Nephron progenitor cell (in vitro differentiated cells): ENCODE measurements at places on chromosomes 2 and 18.

- DNase-seq = no peak
Measured at GRCh38 chr2:177545981-177546585, 153.5 kb downstream of the AGPS start.

DNA sequence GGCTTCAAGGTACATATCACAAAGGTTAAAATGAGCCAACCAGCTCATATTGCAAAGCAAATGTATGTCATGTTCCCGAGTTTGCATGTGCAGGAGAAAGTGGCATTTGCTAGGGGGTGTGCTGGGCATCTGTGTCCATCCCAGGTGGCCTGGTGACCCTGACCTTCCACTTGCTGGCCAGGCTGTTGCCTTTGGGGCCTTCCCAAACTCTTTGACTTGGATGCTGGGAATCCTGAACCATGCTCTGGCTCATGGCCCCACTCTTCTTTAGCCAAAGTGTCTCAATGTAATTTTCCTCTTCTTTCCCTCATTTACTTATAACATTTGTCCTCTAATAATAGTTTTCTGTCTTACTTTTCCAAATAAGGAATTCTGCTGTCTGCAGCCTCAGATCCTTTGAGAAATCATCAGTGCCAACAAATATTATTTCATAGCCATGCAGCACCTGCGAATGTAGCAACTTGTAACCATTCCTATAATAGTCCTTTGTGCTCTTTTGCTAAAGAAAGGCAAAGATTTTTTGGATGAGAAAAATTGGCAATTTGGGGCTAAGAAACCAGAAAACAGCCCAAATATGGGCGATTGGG, 64.2 kb downstream of the MTCL1 start:
- DNase-seq = no peak

DNA sequence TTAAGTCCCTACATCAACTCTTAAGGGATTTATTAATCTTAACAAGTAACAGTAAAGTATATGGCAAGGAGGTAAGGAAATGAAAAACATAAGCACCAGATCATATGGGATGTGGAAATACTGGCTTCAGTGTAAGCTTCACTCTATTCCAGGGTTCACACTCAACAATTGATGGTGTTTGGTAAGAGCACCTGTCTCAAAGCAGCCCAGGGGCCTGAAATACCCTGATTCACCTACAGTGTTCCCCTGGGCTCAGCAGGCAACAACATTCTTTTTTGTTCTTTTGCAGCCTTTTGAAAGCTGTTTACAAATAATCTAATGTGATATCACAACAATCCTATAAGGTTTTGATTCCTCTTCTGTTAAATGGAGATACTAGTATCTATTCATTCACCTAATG, 1.2 kb upstream of the MLPH start:
- DNase-seq = no peak

GRCh38 chr2:128558895-128559532, 240.3 kb upstream of the HS6ST1 start:
- no peak for DNase-seq

GRCh38 chr2:120298173-120298835, 45.7 kb downstream of the RALB start:
- no peak for DNase-seq

DNA sequence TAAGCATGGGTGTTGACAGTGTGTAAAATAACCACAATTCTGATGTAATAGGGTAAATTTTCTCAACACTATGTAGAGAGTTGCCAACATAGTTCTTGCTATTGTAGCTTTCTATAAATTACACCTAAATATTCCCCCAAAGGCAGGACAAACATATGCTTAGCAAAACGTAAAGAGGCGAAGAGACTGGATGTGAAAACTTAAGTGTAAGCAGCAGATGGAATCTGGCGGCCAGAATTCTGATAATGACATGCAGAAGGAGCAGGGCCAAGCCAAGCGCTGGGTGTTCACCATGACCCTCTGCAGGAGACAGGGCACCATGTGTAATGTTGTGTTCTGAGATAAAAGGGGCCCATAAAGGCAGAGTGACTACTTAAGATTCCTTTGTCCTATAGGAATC, 105.2 kb upstream of the ZNF521 start:
- DNase-seq = no peak

GRCh38 chr2:121086450-121086849, 198.6 kb downstream of the TFCP2L1 start:
- no peak for DNase-seq

GRCh38 chr2:10885094-10885860, 26.5 kb upstream of the KCNF1 start:
- no peak for DNase-seq

DNA sequence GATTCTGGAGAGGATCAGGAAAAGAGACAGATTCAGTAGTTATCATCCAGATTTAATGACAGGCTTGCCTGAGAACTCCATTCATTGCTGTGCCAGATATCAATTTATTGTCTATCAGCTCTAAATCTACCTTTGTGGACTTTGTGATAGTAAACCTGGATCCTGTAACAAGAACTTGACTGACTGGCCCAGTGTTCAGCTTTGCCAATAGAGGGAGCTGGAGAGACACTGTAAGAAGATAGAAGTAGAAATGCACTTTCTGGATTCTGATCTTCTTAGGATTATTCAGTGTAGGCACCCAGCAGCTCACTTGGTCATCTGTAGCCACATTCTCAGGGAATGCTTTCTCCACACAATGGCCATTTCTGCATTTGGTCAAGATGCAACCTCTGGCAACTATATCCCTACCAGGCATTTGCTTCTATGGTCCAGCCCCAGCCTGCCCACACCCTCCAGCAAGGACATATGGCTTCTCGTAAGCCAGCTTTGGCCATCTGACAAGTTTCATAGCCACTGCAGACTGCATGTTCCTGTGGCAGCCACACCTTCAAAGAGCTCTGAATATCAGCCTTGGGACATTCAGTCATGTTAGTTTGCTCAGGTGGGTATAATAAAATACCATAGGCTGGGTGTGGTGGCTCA, 6.1 kb upstream of the SERPINB8 start:
- no peak for DNase-seq

- DNase-seq = peak; percentile 73
Measured at GRCh38 chr2:232292395-232293154, 86.0 kb upstream of the ALPP start.

- no peak for DNase-seq
Measured at GRCh38 chr2:154827286-154827685, 128.8 kb downstream of the KCNJ3 start.

- peak; percentile 56 for DNase-seq
Measured at GRCh38 chr2:232444409-232445148, 11.4 kb upstream of the ALPI start.
